HepG2 (cell line): ENCODE measurements at places on chromosomes 13 and 19.

DNA sequence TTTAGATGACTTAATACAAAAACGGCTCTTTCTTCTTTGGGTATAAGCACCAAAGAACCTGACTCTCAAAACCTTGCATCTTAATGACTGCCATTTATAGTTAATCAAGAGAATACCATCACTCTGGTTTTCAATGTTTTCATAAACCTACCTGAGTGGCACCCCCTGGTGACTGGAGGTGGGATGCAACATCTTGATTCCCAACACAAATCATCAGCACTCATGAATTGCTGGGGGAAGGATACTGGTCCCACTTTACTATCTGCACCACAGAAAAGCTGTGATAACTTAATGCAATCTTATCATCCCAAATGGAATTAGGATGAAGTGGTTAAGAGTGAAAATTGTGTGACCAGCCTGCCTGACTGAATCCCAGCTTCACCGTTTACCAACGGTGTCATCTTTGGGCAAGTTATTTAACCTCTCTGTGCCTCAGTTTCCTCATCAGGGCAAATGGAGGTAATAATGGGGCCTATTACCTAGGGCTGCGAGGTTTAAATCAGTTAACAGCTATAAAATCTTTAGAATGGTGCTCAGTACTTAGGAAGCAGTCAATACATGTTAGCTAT lies 366.4 kb downstream of the KLF12 start:
- peak; percentile 9 for DNase-seq

DNA sequence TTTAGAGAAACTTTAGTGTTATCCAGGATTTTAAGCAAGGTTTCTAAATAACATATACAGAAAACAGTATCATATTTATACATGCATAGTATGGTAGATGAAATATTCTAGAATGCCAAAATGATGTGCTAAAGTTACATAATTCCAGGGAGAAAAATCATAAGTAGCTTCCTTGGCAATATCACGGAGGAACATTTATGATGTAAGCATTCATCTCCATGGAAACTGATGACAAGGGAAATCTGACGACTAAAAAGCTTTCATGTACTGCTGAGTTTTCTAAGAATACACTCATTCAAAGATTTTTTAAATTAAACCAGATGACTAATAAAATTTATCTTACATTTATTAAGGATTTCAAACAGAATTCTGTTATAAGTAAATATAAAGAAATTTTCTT lies 4.7 kb downstream of the TEX30 start:
- no peak for DNase-seq

DNA sequence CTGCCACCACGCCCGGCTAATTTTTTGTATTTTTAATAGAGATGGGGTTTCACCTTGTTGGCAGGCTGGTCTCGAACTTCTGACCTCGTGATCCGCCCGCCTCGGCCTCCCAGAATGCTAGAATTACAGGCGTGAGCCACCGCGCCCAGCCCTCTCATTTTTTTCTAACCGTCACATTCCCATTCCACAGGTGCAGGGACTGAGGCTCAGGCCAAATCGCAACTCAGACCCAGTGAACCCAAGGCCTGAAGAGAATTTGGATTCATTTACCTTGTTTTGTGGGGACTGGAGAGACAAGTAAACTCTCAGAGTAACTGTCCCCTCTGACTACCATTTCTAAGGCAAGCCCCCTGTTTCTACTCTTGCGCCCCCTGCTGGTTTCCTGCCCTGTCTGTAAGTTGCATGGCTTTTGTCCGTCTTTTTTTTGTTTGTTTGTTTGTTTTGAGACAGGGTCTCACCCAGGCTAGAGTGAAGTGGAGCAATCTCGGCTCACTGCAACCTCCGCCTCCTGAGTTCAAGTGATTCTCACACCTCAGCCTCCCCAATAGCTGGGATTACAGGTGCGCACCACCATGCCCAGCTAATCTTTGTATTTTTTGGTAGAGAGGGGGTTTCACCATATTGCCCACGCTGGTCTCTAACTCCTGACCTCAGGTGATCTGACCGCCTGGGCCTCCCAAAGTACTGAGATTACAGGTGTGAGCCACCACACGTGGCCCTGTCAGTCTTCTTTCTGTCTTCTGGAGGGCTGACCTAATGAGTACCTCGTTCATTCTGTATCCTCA lies 2.3 kb upstream of the STRN4 start:
- peak; percentile 54 for DNase-seq

DNA sequence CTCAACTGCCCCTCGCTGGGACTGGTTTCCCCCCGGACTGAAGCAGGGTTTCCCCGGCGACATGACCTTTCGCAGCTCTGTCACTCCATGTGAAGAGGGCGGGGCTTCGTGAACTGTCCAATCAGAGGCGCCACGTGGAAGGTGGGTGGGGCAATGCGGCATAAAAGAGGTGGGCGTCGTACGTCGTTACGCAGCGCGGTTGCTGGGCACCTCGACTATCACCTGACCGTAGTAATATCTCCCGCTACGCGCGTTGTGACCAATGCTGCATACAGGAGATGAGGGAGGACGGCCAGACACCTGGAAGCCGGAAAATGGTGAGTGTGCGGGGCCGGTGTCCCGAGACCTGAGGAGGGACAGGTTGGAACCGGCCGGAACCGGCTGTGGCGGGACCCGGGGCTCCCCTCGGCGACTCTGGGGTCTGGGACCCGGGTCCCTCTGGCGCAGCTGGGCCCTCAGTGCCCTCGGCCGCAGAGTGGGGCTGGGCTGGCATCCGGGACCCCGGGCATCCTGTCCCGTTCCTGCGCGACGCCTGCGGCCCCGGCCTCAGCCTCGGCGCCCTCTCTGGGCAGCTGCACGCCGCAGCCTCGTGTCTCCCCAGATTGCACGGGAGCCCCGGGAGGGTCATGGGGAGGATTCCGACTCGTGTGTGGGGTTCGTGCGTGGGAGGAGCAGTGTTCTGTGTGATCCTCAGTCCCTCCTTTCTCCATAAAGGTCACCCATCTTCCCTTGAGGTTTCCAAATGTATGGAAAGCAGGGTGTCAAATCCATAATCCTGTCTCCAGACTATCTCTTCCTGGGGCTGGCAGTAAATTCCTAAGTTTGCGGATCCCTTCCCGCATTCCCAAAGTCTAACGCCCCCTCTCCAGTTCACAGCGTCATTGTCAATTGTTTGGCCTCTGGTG lies 32.2 kb downstream of the ZNF136 start:
- no peak for DNase-seq
